Fibroblast of skin of left biceps (primary cell): ENCODE measurements at places on chromosomes 6 and 20.

- DNase-seq: no peak
Observed at GRCh38 chr6:1438471-1438881, 49.1 kb downstream of the FOXF2 start.

DNA sequence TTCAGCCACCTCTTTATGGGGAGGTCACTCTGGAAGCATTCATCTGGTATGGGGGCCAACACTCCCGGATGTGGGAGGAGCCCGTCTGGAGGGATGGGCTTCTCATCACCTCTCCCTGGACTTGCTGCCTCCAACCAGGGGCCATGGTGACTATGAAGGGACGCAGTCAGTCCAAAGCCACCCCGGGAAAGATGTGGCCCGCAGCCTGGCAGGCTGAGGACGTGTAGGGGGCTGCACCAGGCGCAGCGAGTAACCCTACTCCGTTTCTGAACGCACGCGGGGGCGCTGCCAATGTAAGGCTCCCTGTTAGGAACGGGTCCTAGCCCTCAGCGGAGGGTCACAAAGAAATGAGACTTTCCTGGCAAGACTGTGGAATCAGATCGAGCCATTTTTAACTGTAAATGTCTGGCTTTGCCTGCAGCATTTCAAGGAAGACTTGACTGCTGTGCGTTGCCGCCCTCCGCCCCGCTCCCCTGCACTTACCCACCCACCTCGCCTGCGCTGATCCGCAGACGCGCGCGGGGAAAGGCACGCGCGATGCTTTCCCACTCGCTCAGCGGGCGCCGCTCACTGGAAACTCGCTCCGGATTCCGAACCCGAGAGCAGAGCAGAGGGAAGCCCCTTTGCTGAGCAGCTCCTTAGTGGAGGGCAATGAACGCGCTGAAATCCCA is 55.1 kb downstream of the IL20RA start:
- DNase-seq: no peak

- no peak for DNase-seq
Observed at GRCh38 chr6:17099401-17100059, 2.3 kb upstream of the STMND1 start.

DNA sequence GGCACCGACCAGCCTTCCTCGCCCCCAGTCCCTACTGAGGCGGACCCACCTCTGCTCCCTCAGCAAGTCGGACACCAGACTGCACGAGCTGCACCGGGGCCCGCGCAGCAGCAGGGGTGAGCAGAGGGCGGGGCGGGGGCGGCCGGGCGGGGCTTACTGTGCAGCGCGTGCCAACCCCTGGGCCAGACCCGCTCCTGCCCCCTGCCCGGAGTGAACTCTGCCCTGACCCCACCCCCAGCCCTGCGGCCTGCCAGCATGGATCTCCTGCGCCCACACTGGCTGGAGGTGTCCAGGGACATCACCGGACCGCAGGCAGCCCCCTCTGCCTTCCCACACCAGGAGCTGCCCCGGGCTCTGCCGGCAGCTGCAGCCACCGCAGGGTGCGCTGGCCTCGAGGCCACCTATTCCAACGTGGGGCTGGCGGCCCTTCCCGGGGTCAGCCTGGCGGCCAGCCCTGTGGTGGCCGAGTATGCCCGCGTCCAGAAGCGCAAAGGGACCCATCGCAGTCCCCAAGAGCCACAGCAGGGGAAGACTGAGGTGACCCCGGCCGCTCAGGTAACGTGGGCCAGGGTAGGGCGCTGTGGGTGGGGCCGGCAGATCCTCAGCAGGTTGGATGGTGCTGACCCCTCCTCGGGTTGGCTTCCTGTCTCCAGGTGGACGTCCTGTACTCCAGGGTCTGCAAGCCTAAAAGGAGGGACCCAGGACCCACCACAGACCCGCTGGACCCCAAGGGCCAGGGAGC is 1.5 kb upstream of the SLC2A4RG start:
- no peak for DNase-seq

GRCh38 chr20:41853806-41854205 is 235.6 kb upstream of the CHD6 start:
- no peak for DNase-seq

GRCh38 chr6:31586599-31587281 is 663 bp downstream of the LST1 start:
- no peak for DNase-seq

DNA sequence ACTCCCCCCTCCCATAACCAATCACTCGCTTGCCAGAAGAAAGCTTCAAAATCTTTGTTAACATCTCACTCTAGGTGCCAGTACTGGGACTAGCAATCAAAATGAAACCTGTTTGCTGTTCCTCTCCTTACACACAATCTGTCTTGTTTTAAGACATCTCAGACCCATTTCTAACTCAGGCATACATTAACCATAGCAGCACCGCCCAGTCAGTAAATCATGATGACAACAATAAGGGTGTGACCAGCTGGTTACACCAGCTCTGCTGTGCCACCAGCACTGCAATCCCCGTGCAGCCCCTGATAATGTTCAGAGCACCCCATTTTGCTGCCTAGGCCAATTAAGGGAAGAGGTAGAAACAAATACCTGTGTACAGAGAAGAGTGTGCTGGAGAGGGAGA is 185.2 kb upstream of the TAB2 start:
- DNase-seq: no peak

GRCh38 chr20:40860487-40860902 is 168.1 kb upstream of the TOP1 start:
- DNase-seq: peak; percentile 21

DNA sequence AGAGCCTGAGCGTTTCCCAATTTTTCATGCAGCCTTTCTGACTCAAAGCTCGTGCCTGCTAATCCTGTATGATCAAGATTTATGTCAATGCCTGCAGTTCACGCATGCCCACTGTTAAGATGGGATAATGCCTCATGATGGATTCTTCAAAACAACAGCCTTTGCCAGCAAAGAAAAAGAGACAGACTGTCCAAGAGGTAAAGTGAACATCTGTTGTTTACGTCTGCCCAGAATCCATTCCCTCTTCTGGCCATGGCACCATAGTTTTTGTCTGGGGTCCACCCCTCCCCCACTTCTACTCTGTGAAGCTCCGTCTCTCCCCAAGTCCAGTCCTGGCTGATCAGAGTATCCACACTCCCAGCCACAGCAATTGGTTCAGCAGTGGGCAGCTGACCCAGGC is 91.9 kb upstream of the EYA2 start:
- DNase-seq: no peak

DNA sequence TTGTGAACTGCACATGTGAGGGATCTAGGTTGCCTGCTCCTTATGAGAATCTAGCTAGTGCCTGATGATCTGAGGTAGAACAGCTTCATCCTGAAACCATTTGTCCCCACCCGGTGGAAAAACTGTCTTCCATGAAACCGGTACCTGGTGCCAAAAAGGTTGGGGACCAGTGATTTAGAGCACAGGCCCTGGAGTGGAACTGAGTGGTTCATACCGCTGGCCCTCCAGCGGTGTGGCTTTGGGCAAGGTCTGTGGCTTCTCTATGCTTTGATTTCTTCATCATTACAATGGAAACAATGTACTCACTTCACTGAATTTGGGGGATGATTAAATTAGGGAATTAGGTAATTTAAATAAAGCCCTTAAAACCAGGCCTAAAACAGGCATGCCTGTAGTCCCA is 36.3 kb downstream of the CD164 start:
- DNase-seq: no peak

DNA sequence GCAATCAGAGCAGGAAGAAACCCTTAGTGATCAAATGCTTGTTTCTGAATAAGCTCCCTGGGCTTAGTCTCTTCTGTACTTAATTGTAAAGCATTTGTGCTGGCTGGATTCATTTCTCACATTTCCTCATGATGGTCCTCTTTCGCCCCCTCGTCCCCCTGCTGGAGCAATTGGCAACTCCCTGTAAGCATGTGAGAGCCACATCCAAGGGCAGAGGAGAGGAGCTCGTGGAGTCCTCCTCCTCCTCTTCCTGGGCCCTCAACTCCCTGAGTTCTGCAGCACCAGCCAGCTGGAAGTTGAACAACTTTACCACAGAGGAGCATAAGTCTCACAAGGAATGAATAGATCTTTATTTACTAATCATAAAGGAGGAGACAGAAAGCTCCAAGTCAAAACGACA is 12.6 kb downstream of the ANKEF1 start:
- no peak for DNase-seq

- DNase-seq: no peak
Observed at GRCh38 chr6:147805155-147805554, 296.7 kb downstream of the SAMD5 start.

- DNase-seq: no peak
Observed at GRCh38 chr6:33177552-33178446, 14.5 kb downstream of the COL11A2 start.

- peak; percentile 94 for DNase-seq
Observed at GRCh38 chr6:17907406-17908229, 79.8 kb downstream of the KIF13A start.

DNA sequence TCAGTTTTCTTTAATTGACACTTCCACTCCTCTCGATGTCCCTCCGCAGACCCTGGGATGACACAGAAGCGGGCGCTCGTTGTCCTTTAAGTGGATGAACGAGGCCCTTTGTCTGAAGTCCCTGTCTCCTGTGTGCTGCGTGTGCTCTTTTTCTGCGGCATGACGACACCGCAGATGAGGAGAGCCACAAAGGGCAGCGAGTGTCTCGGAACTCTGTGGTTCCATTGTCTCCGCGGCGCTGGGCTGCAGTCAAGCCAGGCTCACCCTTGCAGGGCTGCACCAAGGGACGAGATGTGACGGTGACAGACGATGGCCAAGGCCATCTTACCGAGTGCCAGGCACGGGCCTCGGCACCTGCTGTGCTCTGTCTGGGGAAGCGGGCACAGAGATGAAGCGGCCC is 10.6 kb downstream of the PRR18 start:
- no peak for DNase-seq

- DNase-seq: no peak
Observed at GRCh38 chr6:107161521-107161920, 46.2 kb upstream of the BEND3 start.

GRCh38 chr6:7200598-7201443 is 93.1 kb downstream of the RREB1 start:
- no peak for DNase-seq

- DNase-seq: no peak
Observed at GRCh38 chr6:161220346-161220745, 53.5 kb downstream of the AGPAT4 start.
